ENCODE measurements at places on chromosomes 6 and 20.

GRCh38 chr6:12383448-12383847, 93.3 kb downstream of the EDN1 start:
- no peak for DNase-seq

GRCh38 chr6:89200706-89201215, 16.4 kb downstream of the GABRR1 start:
- no peak for DNase-seq

DNA sequence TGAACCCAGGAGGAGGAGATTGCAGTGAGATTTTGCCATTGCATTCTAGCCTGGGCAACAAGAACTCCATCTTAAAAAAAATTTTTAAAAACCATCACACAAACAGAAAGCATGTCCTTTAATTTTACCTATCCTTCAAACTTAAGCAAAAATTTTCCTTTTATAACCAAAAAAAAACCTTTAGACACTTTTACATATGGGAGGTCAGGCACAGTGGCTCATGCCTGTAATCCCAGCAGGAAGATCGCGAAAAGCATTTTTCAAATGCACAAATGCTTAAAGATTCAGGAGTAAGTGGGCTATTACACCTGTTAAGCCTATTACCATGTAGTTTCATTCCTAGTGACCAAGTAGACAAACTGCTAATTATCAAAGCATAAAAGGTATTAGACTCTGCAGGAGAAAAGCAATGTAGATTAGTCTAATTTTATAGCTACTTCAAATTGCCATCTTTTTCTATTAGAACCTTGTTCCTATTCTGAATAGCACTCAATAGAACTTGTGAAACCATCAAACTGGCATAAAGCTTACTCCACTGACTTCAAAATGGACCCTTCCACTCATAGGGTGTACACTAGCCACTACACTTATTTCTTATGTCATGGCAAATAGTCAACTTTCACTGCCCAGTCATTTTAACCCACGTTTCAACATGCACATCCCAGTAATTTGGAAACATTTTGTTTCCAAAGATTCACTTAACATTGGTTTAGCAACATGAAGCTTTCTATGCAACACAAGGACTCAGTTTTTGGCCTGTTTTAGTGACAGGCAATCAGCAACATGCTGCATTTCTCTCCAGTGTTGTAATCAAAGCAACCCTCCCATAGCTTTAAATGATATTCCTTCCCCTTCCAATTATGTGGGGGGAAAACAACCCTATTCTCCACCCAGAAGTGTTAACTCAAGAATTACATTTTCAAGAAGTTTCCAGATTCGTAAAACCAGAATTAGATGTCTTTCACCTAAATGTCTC, 4.0 kb downstream of the EEF1A1 start:
- DNase-seq: no peak

DNA sequence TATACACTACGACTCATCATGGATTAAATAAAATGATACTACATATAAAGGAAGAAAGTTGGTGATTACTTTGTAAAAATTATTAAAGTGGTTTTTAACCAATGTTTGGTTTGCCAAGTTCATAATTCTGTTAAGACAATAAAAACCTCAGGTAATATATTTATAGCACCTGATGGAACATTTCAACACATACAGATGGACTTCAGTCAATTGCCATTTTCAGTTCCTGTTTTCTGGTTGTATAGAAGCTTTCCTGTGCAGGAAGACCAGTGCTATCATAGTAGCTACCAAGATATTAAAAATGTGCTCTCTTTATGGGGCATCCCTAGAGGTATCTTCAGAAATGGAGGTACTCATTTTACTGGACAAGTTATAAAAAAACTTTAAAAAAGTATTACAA, 1686.4 kb downstream of the GRIK2 start:
- no peak for DNase-seq

- DNase-seq: no peak
Measured at GRCh38 chr6:147522597-147522996, 14.1 kb downstream of the SAMD5 start.

GRCh38 chr6:70351461-70351860, 48.6 kb upstream of the COL9A1 start:
- DNase-seq: no peak

DNA sequence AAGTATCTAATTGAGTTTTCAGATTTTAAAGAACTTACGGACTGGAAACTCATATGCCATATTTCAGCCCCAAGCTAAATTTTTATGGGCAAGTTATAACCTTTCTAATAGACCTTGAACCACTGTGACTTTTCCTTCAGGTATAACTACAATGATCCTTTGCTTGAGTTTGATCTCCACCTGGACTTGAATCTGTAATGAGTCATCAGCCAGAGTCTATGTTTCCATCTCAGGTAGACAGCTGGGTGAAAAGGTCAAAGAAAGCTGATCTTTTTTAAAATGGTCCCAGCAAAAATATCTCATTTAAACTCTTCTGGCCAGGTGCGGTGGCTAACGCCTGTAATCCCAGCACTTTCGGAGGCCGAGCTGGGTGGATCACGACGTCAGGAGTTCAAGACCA, 88.4 kb upstream of the SGK1 start:
- DNase-seq: no peak

- no peak for DNase-seq
Measured at GRCh38 chr6:158647501-158647900, 2.4 kb upstream of the SYTL3 start.

Measured in smooth muscle cell of the brain vasculature (primary cell).